ENCODE measurements at places on chromosomes 7 and 10.

DNA sequence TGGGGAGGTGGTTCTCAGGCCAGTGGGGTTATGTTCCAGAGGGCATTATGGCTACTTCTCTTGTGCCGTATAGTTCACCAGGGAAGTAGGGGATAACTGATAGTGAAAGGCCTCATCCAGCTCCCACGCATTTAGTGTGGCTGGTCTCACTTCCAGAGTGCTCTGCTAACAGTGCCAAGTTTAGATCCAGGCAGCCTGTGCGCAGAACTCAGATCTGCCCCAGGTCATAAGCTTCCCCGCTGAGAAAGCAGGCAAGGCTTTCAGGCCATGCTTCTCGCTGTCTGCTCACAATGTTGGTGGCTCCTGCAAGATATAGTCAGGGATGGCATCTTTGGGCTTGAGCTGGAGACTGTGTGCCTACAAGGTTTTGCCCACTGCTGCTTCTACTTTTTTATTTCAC lies 11.3 kb downstream of the AGK start:
- no peak for DNase-seq

DNA sequence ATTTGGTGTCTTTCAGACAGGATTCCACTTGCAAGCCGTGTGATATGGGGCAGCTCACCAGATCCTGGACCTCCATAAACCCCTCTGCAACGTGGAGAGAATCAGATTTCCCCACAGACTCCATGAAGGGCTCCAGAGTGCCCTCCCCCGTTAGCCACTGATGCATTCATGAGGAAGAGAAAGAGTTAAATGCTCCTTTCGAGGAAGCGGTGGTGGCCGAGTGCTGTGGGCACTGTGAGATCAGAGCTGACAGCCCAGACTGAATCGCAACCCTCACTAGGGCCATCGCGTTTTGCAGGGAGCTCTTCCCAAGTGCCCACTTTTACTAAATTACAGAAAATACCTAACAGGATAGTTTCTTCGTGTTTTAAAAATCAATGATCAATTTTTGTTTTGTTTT lies 226.3 kb upstream of the ZNF32 start:
- no peak for DNase-seq

DNA sequence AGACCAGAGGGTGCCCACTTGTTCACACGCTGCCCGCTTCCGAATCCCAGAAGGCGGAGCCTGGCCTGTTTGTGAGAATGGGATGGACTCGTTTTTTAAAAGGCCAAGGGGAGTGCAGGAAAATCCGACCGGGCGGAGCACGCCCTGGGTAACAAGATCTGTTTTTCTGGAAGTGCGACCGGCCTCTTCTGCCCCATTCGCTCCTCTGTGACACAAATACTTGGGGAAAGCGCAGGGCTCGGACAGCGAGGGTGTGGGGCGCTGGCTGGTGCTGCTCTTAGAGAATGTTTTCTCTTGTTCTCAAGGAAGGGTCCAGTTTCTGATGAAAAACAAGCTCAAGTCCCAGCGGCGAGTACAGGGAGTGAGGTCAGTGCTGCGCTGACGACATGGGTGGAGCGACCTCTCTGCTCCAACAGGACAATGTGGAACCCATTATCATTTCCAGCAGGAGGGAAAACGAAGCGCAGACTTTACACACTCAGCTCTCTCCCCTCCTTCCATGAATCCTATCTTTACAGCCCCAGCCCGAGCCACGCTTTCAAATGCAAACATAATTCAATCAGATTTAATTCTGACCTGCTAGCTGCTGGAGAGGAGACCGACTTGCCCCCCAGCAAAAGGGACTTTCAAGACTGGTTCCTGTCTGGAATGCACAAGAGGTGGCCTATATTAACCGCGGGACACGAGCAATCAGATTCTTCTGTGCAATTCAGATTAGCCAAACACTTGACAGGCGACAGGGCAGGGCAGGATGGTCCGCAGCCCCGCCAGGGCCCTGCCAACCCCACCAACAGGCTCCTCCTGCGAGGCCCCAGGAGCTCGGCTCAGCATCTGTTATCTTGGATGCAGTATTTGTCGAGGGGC lies 1.1 kb downstream of the RADIL start:
- DNase-seq = no peak

- DNase-seq = no peak
Observed at GRCh38 chr7:46658281-46658680, 737.2 kb upstream of the IGFBP3 start.

- peak; percentile 38 for DNase-seq
Observed at GRCh38 chr7:25851332-25852210, 300.4 kb upstream of the NFE2L3 start.

GRCh38 chr7:82778021-82778420 lies 334.4 kb upstream of the CACNA2D1 start:
- no peak for DNase-seq
